ENCODE measurements at places on chromosomes 2 and 18.

- DNase-seq, result no peak
These were observed 24.0 kb upstream of the NCL start for GRCh38 chr2:231488331-231488730.

GRCh38 chr2:205755923-205756322, 73.6 kb downstream of the NRP2 start:
- DNase-seq, result no peak

DNA sequence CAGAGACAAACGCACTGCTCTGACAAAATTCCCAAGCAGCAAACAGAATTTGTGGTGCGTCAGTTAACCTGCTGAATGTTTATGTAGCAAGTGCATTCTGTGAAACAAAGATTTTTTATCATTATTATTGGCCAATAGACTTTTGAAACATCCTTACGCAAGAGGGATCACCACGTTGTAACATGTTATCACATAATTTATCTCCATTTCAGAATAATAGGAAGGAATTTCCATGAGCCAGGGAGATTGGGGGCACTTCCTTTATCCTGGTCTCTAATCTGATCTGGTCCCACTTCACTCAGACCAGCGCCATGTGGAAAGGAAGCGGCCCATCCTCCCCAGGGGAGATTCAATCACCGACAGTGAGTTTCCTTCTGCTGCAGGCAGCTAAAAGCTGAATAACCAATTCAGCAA, 166.1 kb downstream of the PID1 start:
- DNase-seq, result no peak

DNA sequence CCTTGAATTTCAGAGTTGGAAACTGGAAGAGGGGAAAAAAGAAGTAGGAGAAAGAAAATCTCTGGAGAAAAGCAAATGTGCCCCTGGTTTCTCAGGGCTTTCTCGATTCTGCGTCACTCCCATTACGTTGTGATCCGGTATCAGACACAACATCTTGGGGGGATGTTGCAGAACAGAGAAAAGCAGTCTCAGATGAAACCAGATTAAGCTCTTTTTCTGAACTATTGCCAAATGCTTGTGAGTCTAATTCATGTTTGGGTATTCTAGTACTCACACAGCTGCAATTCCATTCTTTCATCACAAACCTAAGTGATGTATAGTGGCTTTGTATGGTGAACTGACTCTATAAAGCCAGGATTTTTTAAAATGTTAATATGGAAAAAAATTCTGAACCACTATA, 233.2 kb downstream of the TCF4 start:
- DNase-seq, result peak; percentile 76

- DNase-seq, result peak; percentile 95
These were observed 123.0 kb downstream of the ACAA2 start for GRCh38 chr18:49690312-49690711.

DNA sequence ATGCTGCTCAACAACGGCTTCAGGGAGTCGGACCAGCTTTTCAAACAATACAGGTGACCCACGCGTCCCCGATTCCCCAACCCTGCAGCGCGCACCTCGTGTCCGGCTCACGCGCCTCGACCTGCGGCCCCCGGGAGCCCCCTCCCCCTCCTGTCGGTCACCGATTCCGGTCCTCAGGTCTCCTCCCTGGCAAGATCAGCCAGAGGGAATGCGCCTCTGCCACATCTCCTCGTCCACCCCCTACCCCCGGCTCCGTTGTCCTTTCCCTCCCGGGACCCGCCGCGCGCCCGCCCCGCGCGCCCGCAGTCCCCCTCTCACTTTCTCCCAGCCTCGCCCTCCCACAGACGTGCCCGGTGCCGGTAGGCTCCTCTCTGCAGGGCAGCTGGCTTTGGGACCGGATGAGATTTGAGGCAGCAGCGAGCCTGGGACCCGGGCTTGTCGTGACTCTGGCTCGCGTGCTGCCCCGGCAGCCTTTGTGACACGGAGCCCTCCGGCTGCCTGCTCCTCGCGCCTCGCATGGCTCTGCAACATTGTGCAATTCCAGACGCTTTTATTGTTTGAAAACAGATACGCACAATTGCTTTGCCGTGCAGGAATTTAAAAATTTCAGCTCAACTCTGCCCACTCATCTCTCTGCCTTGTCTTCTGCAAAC, 558 bp downstream of the TTC39C start:
- DNase-seq, result peak; percentile 82

DNA sequence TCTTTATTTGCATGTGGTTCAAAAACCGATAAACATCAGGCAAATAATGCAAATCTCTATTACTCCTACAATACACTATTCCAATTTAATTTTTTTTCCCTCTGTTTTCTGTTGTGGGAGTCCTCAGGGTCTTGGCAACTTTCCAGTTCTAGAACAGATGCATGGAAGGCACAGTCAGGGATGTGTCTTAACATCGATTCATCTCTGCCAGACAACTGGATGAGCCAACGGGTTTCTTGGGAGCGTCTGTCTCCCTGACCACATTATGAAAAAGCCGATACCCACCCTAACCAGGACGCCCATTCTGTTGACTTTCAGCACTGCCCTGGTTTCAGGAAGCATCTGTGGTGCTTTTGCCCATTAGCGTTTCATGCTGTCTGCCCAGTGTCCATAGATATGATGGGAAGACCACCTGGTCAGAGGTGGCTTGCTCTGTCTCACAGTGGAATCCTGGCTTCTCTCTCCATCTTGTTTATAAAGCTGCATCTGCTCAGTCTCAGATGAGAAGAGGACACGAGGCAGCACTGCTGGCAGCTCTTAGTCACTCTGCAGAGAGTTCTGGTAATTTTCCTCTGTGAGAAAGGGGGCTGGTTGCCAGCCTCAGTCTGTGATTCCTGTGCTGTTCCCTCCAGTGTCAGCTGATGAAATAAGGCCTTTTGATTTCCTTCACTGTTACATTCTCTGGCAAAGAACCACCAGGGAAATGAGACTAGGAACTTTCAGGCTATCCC, 57.9 kb upstream of the KCNE4 start:
- peak; percentile 97 for DNase-seq

- no peak for DNase-seq
These were observed 247.1 kb downstream of the ANAPC1 start for GRCh38 chr2:111636905-111637304.

DNA sequence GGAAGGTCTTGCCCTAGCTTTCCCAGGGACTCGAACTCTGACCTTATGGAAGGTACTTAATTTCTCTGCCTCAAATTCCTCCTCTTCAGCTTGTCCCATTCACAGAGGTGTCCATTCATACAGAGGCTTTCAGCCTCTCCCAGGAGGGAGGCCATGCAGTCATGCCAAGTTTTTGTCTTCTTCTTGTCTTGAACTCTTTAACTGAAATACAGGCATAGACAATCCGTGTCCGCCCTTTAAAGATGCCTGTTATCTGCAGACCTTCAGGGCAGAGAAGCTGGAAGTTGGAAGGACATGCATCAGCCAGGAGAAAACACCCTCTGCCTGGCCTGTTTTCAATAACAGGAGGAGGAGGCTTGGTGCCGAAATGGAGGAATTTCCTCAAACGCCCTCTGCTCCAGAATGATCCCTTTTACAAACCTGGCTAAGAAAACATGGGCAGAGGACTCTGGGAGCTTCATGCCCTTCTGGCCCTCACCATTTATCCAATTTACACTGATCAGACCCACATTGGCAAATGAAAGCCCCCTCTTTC, 308.3 kb downstream of the MYCN start:
- no peak for DNase-seq

DNA sequence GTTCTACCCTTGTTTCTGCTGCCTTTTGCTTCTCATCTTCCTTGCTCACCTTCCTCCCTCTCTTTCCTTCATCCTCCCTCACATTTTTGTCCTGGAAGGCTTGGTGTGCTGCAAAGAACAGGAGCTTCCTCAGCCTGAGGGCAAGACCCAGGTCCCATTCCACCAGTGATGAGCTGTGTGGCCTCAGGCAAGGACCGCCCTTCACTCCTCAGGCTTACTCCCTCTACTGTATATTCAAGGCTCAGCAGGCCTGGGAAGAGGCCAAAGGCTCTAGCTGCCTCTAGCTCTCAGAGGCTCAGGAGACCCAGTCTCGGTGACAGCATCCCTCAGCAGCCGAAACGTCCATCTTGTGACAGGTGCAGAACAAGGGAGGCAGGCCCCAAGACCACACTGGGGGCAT, 97.5 kb downstream of the MRO start:
- no peak for DNase-seq

DNA sequence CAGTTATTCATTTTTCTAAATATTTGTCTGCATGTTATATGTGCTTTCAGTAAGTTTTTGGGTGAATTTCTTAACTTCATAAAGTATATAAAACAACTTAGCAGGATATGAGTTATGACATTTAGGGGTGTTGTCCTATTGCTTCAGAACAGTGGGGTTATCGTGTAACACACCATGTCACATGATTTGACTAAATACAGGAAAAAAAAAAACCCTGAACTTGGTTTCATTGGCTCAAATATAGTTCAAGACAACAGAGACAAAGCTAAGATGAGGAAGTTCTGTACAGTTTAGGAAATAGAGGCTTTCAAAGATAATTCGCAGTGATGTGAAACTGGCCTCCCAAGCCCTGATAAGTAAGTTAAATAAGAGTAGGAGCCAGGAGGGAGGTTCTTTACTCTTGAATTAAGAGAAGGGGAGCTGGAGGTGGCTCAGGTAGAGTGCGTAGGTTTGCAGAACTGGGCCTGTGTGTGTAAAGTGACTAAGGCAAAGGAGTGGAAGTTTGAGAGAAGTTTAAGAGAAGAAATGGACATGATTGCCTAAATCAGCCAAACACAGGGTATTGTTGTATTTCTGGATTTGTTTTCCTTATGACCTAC, 53.9 kb downstream of the LIMS1 start:
- no peak for DNase-seq

- peak; percentile 91 for DNase-seq
These were observed 150.4 kb downstream of the MTX2 start for GRCh38 chr2:176419591-176420071.

- no peak for DNase-seq
These were observed 41.6 kb downstream of the HS6ST1 start for GRCh38 chr2:128276878-128277675.

DNA sequence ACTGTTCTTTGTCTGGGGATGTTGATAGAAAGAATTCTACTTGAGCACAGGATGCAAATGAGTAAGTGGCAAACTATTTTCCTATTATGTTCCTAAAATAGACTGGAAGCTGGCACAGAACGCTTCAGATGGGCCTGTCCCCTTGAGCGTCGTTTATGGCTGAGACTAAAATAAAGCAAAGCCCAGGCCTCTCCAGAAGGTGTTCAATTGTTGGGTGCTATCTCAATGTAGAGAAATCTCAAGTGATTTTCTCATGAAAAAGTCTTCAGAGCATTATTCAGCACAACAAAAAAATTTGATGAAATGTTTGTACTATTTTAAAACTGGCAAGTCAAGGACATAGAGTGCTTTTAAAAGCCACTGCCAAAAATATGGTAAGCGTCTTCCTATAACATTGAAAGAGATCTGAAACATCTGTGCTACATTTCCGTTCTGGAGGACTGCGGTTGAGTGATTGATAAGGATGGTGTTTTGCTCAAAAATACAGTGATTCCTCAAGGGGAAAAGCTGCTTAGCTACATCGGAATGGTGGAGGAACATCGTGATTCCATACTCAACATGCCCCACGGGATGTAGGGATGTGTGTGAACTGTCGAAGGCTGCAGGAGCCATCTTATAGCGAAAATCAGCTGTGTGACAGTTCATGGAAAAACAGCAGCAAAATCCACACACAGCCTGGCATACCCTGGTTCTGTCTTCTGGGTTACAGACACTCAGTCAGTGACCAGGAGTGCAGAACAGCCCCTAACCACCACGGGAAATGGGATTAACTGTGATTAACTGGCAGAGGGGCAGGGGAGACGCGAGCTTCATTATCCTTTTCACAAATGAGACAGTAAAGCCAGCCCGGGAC, 10.4 kb upstream of the LRRFIP1 start:
- peak; percentile 92 for DNase-seq

- no peak for DNase-seq
These were observed 255.1 kb downstream of the METTL4 start for GRCh38 chr18:2316082-2316750.

DNA sequence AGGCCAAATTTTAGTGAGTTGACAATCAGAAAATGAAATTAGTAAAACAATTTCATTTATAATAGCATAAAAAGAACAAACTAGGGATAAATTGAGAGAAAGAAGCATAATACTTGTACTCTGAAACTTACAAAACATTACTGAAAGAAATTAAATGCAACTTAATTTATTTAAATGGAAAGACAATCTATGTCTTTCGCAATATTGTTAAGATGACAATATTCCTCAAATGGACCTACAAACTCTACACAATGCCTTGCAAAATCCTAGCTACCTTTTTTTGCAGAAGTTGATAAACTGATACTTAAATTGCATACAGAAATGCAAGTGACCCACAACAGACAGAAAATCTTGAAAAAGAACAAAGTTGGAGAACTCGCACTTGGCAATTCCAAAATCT, 9.1 kb downstream of the EPG5 start:
- DNase-seq, result no peak

- no peak for DNase-seq
These were observed 2.6 kb downstream of the LIPG start for GRCh38 chr18:49564518-49564834.

GRCh38 chr2:198880421-198880820, 577.3 kb downstream of the SATB2 start:
- DNase-seq, result no peak

Measured in fibroblast of skin of right quadriceps (primary cell).